ENCODE measurements at places on chromosomes 12 and 14.

DNA sequence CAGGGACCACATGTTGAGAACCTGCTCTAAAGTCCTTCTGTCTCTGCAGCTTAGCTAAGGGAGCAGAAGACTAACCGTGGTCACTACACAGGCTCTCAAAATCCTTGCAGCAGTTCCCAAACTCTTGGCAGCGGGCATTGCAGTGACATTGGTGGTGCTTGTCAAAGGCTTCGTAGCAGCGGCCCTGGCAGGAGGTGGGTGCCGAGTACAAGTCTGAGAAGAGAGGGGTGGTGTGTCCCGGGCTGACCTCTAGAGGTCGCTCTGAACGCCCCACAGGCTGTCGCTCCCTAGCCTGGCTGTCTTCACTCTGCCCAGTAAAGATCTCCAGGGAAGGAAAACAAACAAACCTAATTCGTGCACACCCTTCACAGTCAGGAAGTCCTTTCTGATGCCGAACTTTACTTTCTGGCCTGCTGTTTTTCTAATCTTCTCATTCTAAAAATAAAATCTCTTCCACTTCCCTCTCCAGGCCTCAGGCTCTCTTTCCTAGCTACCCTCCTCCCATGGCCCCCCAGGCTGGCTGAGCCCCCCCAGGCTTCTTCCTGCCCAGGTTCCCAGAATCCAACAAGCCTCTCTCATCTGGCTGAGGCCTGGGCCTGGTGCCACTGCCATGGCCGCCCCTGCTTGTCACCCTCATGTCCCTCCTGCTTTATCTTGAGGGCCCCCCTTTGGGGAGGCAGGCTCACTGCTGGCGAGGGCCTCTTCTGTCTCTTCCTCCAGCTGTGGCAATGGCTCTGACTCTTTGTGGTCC is 7.7 kb downstream of the ENDOU start:
- DNase-seq = peak; percentile 74

GRCh38 chr14:73223049-73223448 is 14.3 kb upstream of the PAPLN start:
- no peak for DNase-seq

GRCh38 chr14:98138666-98139065 is 1133.3 kb downstream of the BCL11B start:
- peak; percentile 27 for DNase-seq

DNA sequence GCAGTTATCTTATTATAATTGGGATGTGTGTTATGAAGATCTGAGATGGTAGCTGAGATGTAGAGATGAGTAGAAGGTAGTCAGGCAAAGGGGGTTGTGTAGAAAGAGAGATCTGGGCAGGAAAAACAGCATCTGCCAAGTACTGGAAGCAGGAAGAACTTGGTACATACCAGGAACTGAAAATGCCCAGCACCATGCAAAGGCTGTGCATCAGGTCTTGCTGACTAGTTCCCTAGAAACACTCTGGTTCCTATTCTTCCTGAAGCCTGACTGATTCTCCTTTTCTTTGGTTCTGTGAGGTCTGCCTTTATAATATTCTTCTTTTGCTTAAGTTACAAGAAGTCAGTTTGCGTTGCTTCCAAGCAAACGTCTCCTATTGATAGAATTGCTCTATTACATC is 6.7 kb upstream of the NFATC4 start:
- DNase-seq = no peak

- no peak for DNase-seq
These were observed 2.1 kb downstream of the NOXRED1 start for GRCh38 chr14:77421201-77421600.

DNA sequence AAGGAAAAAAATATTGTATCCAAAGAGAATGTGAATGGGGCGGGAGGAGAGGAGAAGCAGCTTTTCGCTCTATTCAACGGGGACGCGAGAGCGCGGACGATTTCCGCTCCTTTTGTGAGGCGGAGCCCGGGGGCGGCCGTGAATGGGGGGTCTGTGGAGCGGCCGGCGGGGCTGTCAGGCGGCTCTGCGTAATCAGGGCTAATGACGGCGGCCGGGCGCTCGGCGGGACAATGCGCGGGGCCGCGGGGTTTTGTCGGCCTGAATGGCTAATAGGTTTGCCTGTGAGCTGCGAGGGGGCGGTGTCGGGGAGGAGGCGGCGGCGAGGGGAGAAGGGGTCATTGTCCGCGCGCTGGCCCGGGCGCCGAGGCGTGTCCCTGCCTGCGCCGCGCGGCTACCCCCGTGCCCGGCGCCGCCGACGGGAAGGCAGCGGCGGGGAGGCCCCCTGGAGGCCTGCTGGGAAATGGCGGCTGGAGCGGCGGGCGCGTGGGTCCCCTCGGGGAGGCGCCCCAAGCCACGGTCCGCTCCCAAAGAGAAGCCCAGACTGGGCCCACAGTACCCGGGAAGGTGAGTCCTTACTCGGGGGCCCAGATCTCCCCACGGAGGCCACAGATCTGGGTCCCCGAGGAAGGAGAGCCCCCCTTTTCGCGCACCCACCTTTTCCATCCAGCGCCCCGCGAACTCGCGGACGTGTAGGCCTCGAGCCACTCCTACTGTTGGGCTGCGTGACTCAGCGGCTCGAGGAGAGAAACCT is 6.0 kb downstream of the SIX6 start:
- peak; percentile 58 for DNase-seq
